Naive thymus-derived CD4-positive, alpha-beta T cell (primary cell): ENCODE measurements at places on chromosomes 12 and 14. TPM values are rescaled to one million over a fixed set of nuclear protein-coding genes. Genes with fewer than 3 reads are reported as not detected.

The PRPH gene
- not detected for total RNA-seq

The GPX2 gene
- total RNA-seq, result not detected

The POTEG gene
- total RNA-seq, result not detected in 2 replicates

The LRRC43 gene
- total RNA-seq, result 0.34 TPM

DNA sequence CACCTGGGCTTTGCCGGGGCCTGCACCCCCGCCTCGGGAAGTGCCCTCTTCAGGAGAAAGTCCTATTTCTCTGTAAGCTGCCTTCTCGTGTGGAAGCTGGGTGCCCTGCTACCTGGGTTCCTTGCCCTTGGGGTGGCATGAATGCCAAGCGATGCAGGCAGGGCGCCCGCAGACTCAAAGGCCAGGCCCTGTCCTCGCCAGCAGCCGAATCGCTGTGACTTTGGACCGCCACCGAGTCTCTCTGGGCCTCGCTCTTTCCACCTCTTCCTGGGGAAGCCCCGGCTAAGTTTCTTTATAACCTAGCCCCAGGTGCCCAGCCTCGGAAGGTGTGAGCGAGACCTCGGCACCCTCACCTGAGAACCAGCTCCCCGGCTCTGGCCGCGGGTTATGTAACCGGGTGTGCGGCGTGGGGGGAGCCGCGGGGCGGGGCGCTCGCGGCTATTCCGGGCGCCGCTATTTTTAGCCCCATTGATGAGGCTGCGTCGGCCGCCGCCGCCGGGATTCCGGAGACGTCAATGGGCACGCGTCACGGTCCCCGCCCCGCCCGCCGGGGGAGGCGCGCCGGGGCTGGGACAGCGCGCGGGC, 14.6 kb upstream of the NR4A1 start:
- peak; percentile 91 for DNase-seq

DNA sequence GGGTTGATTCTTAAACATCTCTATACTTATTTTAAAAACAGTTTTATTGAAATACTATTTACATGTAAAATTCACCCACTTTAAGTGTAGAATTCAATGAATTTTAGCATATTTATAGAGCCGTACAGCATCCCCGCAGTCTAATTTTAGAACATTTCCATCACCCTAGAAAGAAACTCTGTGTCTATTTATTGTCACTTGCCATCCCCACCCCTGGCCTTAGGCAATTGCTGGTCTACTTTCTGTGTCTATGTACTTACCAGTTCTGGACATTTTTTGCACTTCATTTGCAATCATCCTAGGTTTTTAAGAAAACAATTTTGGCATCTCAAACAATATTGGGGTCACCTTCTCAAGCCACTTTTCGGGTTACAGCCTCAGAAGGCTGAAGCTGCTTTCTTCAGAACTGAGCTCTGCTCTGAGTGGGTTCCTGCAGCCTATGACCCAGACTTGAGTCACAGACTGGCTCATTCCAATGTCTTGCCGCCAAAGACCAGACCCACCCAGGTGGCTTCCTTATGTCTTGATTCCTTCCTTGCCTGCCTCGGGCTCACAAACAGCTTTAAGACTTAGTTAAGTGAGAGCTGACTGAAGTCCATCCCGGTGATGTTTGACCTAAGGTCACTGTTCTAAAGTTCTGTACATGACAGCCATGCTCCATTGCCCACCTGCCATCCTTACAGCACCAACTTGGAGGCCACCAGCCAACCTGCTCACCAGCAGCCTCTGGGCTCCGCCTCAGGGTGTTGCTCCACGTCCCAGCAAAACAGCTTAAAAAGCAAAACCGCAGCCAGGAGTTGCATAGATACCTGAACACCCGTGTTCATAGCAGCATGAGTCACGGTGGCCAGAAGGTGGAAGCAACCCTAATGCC, 131.5 kb downstream of the CHST11 start:
- no peak for DNase-seq
